ENCODE measurements at places on chromosomes 5 and 9. TPM values are rescaled to one million over a fixed set of nuclear protein-coding genes. Genes with fewer than 3 reads are reported as not detected.

Gene ANXA1
- 20.4 TPM for total RNA-seq

Gene SH3RF2
- total RNA-seq = 0.25 TPM

Gene IGFBPL1
- 31.7 TPM for total RNA-seq

Gene CCDC152
- 6.1 TPM for total RNA-seq

Gene CD14
- 4.4 TPM for total RNA-seq

Gene PCDHA12
- total RNA-seq = 8.6 TPM

Gene JAKMIP2
- total RNA-seq = 49.7 TPM

Gene PCDHGA1
- 3.2 TPM for total RNA-seq

Gene GRM6
- under 0.01 TPM for total RNA-seq

Gene SAPCD2
- 1.5 TPM for total RNA-seq

Gene EHMT1
- 49.4 TPM for total RNA-seq

Gene ISL1
- 0.49 TPM for total RNA-seq

All from temporal lobe (tissue), 4 donors.